HCEC 1CT (cell line): ENCODE measurements at places on chromosomes 6 and 20.

- no peak for DNase-seq
Observed at GRCh38 chr20:32079655-32080109, 27.6 kb downstream of the HCK start.

- no peak for DNase-seq
Observed at GRCh38 chr6:131048933-131049515, 14.0 kb downstream of the EPB41L2 start.

DNA sequence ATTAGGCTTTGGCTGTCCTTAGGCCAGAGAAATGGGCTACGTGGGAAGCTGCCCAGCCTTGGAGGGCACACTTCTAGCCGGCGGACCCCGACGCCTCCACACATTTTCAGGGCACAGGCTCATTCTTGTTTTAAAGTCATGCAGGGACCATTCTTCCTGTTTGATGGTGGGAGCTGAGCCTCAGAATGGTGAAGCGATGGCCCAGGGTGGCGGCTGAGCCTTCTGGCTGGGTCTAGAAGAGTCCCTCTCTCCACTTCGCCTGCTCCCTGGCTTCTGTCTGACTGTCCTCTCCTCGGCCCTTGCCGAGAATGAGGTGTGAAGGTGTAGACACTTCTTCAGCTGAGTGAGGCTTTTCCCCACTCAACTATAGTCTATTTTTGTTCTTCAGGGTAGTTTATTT, 114.4 kb downstream of the SULF2 start:
- no peak for DNase-seq

- DNase-seq, result peak; percentile 72
Observed at GRCh38 chr20:362271-363254, 15.7 kb downstream of the NRSN2 start.

GRCh38 chr6:19578481-19578880, 258.7 kb upstream of the ID4 start:
- DNase-seq, result no peak

GRCh38 chr6:121896771-121897170, 461.3 kb downstream of the GJA1 start:
- no peak for DNase-seq

DNA sequence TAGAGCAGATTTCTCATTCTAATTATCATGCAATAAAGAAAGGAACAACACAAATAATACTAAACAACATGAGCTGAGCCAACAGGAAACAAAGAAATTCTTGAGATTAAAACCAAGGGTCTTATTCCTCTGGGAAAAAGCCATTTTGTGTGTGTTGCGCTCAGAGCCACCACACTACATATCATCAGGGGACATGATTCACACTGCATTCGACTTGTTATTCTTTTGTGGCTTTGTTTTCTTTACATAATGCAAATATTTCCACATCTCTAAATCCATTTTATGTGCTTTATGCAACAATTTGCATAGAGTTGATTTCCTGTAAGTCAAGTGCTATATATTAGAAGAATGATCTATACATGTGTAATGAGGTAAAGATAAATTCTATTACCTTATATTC, 719.6 kb downstream of the TBC1D32 start:
- DNase-seq, result no peak

DNA sequence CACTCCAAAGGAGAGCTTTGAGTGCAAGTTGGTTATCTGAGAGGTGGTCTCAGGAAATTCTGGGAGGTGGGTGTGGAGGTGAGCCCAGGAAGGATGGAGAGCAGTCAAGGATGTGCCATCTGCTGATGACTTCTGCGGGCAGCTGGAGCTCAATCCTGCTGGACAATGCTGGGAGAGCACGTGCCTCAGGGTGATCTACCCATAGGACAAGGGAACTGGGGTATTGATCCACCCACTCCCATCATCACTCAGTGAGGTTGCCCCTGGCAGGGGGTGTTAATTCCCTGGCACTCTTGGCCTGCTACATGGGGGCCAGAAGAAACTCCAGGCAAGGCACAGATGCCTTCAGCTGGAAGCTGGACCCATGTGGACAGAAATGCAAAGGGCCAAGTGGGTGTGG, 7.1 kb upstream of the ZBP1 start:
- no peak for DNase-seq

GRCh38 chr20:48697845-48698491, 129.8 kb downstream of the PREX1 start:
- peak; percentile 62 for DNase-seq

GRCh38 chr6:146426516-146426915, 117.1 kb upstream of the RAB32 start:
- no peak for DNase-seq

DNA sequence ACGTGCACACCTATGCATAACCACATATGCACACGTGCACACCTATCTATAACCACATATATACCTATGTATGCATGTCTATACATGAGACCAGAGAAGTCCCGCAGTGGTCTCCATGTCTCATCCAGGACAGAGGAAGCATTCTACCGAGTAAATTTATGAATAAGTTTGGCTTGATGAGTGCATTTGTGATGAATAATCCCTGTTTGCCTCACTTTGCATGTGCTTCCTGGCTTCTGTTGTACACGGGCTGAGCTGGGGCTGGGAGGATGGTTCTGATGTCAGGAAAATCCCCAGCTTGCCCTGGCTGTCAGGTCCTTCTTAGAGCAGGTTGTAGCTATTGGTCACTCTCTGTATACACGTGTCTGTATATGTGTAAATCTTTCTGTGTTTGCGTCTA, 157.6 kb upstream of the RPS6KA2 start:
- DNase-seq, result no peak

DNA sequence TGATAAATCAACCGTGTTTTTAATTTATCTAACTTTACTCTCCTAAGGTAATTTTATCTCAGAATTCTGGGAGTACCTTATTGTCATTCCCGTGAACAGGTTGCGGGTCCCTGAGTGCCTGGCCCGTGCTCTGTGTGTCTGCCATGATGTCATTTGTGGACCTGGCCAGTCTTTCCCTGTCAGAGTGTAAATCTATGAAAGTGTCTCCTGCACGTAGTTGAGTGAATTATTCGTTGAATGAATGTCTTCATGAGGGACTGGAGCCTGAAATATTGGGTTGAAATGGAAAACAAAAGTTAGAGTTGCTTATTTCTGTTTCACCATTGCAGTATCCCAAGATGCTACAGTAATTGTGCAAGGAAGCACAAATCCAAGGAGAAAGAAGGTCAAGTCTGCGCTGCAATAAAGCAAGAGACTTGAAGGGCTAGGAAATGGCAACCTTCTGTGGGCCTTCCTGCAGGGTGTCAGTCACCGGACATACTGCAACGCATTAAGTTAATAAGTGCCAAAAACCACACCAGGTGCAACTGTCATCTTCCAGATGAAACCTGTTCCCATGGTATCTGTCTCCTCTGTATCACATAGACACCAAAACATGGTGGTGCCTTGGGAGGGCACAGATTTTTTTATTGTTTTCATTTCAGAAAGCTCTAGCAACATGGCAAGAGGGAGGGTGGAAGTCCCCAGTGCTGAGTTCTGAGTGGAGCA, 135.5 kb downstream of the ZDHHC14 start:
- DNase-seq, result no peak

DNA sequence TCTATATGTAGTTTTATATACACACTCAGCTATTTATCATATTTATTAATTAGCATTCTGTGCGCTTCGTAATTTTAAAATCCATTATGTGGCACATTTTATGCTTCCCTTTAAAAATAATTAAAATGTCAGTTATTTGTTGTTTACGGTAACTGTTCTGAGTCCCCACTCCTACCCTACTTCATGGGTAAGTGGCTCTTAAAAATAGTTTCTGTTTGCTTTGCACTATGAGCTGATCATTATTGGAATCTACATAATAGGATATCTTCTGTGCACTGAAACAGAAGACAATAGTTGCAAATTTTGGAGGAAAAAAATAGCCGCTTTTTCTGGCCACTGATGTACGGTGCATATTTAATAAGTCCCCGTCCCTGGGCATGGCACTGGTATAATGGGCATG, 25.2 kb downstream of the LCA5 start:
- DNase-seq, result no peak

GRCh38 chr20:51423810-51424209, 118.7 kb downstream of the NFATC2 start:
- no peak for DNase-seq

DNA sequence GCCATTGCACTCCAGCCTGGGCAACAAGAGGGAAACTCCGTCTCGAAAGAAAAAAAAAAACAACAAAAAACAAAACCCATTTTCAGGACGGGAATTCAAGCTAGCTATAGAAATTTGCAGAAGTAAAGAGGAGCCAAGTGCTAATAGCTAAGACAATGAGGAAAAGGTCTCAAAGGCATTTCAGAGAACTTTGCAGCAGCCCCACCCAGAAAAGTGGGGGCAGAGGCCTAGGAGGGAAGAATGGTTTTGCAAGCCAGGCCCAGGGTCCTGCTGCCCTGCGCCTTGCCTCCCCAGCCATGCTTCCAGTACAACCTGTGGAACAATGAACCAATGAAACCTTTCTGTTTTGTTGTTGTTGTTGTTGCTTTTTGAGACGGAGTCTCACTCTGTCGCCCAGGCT, 38.3 kb upstream of the SAMHD1 start:
- no peak for DNase-seq

GRCh38 chr6:42279966-42280629, 62.4 kb upstream of the MRPS10 start:
- peak; percentile 27 for DNase-seq

DNA sequence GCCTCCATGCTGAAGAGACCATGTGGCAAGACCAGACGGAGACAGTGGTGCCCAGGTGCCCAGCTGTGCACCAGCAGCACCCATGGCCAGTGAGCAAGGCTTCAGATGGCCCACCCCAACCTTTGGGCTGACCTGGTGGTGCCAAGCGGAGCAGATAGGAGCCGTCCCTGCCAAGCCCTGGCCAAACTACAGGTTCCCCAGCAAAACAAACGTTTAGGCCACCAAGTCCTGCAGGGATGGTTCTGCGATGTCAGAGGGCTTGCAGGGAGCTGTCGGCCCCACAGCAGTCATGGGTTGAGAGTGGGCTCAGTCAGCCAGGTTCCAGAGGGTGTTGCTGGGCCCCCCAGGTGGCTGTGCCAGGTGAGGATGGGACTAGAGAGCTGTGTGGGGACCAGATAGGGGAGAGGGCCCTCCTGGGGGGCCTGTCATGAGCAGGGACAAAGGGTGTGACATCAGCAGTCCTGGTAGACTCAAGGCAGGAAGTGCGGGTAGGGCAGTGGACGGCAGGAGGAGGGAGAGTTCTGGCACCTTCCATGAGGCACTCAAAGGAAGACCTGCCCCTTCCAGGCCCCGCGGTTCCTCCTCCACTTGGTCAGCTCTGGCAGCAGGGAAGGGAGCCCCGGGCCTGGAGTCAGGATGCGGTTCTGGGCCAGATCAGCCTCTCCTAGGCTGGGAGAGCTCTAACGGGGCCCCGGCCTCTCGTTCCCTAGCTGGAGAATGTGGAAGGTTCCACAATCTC, 342.4 kb downstream of the ZFAND3 start:
- DNase-seq, result no peak

DNA sequence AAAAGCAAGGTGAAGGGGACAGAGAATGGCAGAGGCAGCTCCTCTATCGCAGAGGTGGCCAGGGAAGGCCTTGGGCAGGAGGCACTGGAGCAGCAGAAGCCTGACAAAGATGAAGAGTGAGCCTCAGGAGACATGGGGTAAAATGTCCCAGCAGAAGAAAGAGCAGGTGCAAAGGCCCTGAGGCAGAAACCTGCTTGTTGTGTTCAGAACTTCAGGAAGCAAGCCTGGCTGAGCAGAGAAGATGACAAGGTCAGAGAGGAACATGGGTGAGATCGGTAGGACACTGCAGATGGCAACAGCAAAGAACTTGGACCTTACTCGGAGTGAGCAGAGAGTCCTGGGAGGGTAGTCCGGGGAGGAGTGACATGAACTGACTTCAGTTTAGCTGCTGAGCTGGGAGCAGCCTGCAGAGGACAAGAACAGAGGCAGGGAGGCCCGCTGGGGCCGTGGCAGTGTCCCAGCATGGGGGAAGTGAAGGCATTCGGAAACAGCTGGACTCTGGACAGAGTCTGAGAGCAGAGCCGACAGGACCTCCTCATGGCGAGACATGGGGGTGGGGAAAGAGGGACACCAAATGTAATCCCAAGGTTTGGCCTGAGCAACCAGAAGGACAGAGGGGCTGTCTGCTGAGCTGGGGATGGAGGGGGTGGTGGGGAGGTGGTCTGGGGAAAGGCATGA, 106.3 kb downstream of the PREX1 start:
- DNase-seq, result no peak

DNA sequence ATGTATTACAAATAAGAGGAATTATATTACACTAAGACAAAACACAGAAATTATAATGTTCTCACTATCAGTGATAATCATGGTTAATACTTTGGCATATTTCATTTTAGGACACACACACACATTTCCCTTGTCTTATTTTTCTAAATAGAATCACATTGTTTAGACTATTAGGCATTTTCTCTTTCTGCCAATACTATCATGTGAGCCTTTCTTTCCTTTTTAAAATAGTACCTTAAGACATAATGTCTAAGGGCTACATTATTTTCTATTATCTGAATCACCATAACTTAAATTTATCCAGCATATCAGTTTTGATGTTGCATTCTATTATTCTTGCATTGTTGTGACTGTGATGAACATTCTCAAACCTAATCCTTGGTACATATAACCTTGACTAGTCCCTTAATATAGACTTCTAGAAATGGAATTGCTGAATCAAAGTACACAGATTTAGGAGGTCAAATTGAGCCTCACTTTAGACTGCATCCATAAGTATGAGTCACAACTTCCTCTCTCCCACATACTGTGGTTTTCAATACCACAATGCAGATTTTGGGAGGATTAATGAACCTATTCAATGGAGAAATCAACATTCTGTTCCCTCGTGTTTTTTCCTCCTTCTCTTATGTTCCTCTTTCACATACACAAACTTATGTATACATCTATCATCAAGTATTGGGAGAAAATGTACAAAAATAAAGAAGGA, 212.6 kb downstream of the MOXD1 start:
- peak; percentile 82 for DNase-seq

- DNase-seq, result no peak
Observed at GRCh38 chr6:10884245-10884972, 2.4 kb upstream of the SYCP2L start.

DNA sequence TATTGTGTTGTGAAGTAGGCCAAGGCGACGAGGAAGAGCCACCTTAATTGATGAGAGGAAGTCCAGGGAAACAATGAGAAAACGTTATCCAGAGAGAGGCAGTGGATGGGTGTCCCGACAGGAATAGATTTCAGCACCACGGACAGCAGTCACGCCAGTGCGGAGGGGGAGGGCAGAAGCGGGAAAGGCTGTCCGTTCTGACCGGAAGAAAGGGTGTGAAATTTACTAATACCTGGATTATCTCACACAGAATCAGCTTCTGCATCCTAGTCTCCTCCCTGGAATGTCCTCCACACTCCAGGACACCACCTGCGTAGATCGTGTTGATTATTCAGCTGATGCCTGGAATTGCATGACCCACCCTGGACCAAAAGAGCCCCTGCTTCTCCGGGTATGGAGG, 7.4 kb upstream of the BPIFA3 start:
- peak; percentile 31 for DNase-seq

- peak; percentile 15 for DNase-seq
Observed at GRCh38 chr6:29853245-29853644, 25.6 kb downstream of the HLA-G start.
